COR-L47 (cell line): ENCODE measurements at places on chromosomes 11 and 22.
A peak's percentile ranks its signal among the peaks of the same experiment; 100 is the strongest.

- peak; percentile 12 for DNase-seq
Measured at GRCh38 chr22:36196254-36197064, 5.2 kb downstream of the APOL4 start.

DNA sequence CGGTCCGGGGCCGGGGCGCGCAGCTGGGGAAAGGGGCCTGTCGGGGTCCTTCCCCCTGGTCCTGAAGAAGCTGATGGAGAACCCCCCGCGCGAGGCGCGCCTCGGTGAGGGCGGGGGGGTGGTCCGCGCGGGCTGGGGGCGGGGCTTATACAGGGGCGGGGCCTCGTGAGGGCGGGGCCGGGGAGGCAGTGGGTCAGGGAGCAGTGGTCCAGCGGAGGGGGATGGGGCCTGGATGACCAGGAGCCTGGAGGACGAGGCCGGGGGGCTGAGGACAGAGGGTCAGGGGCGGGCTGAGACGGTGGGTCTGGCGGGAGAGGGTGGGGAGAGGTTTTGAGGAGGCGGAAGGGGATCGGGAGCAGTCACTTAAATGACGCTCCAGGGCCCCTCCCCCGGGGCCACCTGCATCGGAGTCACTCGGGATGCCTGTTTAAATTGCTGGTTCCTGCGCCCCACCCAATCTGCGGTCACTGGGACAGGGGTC, 396 bp downstream of the TEF start:
- peak; percentile 54 for DNase-seq

- DNase-seq, result no peak
Measured at GRCh38 chr22:45696227-45696626, 24.6 kb downstream of the ATXN10 start.

GRCh38 chr11:46976182-46976854, 39.8 kb downstream of the CSTPP1 start:
- DNase-seq, result no peak

GRCh38 chr22:42468841-42469240, 36.6 kb upstream of the NFAM1 start:
- no peak for DNase-seq

- DNase-seq, result no peak
Measured at GRCh38 chr11:11335043-11335442, 18.0 kb downstream of the CSNK2A3 start.

DNA sequence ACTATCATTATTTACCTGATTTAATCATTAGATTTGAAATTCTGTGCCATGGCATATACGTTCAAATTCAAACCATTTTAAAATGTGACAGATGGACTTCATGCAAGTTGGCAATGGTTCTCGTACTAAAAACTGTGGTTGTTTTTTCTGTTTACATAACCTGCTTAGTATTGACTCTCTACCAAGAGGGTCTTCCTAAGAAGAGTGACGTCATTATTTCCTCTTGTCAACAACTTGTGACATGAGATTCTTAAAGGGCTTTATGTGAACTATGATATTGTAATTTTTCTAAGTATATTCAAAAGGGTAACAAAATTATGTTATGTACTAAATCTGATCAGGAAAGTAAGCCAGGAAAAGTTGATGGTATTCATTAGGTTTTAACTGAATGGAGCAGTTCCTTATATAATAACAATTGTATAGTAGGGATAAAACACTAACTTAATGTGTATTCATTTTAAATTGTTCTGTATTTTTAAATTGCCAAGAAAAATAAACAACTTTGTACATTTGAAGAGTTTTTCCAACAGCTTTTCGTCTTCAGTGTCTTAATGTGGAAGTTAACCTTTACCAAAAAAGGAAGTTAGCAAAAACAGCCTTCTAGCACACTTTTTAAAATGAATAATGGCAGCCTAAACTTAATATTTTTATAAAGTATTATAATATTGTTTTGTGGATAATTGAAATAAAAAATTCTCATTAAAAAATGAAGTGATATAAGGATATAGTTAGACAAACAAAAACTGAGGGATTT, 87.0 kb downstream of the GRK3 start:
- no peak for DNase-seq

DNA sequence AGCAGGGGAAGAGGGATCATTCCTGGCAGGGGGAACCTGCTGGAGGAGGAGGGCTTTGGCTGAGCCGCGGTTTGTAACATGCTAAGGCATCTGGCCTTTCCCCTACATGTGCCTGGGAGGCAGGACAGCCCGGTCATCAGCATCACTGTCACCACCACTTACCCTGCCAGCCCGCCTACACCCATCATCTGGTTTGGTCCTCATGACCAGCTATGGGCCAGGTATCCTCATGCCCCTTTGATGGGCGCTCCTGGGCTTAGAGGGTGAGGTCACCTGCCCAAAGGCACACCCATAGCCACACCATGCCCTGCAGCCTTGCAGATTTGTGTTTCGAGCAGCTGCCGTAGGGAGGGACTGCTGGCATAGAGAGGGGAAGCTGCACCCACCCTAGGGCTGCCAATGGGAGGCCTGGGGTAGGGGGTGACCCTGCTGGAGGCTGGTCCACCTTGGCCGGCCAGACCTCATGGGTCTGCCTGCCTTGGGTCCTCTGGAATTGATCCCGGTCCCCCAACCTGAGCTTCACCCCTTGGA, 2.6 kb downstream of the MRGPRF start:
- no peak for DNase-seq

- DNase-seq, result no peak
Measured at GRCh38 chr11:120067438-120068113, 70.3 kb downstream of the TRIM29 start.

GRCh38 chr22:23571486-23571885, 8.6 kb downstream of the IGLL1 start:
- no peak for DNase-seq

- DNase-seq, result no peak
Measured at GRCh38 chr11:35458846-35459245, 39.5 kb upstream of the SLC1A2 start.

DNA sequence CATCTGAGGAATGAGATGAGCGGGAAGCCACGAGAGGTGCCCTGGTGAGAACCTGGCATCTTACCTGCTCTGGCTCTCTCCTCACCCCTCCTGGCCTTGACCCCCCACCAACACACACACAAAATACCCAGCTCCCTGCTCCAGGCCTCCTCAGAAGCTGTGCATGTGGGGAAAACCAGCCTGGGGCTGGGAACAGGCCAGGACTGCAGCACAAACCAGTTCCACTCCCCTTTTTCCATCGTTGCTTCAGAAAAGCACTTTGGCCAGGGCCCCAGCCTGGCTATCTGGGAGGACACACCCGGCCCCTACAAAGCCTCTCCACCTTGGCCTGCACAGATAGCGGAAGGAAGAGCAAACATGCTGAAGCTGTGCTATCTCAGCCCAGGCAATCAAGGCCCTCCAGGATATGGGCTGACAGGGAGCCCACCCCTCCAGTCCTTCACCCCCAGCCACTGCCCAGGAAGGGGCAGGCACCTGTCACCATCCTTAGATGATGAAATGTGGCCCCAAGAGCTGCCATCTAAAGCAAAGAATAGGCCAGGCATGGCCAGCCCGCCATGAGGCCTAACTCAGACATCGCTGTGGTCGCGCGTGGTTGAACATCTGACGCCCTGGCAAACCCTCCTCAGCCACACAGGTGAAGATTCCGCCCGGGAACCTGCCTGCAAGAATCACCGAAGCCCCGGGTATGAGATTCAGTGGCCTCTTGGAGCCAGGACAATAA, 35.4 kb downstream of the PISD start:
- no peak for DNase-seq

DNA sequence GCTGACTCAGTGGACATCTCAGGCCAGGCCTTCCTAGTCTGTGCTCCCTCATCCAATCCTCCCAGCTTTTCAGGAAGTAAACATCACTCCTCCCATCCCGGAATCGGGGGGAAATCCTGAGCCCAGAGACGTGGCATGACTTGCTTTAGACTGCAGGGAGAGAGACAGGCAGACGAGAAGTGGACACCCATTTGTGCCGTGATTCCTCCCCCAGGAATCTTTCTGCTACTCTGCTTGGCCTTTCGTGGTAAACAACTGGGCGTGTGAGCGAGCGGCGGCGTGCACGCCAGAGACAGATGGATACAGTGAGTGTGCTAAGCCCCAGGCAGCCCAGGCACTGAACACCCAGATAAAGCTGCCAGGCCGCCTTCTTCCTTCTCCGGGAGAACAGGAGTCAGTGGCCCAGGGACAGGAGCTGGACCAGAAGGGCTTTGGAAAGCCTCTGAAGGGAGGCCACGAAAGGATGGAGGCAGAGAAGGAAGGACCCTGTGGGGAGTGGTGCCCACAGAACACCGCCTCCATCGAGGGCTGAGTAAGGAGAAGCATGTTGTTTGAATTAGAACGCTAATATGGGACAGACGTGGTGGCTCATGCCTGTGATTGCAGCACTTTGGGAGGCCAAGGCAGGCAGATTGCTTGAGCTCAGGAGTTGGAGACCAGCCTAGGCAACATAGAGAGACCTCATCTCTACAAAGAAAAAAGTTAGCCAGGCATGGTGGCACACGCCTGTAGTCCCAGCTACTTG, 53.0 kb upstream of the PRR5 start:
- no peak for DNase-seq

DNA sequence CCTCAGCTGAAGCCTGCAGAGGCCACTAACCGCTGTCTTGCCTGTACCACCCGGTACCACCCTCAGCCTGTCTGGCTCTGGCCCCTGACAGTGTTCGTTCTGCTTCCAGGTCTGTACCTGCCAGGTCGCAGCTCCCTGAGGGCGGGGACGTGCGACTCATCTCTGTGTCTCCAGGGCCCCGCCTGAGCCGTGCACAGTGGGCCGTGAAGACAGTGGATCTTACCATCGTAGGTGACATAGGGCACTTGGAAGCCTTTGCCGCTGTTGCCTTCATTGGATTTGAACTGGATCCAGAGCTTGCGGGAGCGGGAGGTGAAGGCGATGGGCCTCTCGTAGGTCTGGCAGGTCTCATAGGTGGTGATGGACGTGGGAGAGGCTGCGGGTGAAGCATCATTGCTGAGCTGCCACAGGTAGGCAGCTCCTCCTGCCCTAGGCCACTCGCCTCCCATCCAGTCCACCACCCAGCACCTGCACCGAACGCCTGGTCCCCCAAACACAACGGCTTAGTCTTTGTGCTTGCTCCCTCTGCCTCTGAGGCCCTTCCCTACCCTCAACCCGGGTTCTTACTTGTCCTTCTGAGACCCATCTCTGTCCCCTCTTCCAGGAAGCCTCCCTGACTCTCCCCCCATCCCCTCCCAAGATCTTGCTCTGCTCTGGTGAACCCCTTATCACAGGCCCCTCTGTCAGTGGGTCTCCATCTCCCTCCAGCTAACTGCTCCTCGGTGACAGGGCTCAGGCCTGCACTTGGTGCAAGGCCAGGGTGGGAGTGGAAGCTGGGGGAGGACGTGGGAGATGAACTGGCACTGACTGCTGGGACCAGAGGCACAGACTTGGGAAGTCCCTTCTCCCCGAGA, 21.1 kb upstream of the TTLL12 start:
- DNase-seq, result no peak

DNA sequence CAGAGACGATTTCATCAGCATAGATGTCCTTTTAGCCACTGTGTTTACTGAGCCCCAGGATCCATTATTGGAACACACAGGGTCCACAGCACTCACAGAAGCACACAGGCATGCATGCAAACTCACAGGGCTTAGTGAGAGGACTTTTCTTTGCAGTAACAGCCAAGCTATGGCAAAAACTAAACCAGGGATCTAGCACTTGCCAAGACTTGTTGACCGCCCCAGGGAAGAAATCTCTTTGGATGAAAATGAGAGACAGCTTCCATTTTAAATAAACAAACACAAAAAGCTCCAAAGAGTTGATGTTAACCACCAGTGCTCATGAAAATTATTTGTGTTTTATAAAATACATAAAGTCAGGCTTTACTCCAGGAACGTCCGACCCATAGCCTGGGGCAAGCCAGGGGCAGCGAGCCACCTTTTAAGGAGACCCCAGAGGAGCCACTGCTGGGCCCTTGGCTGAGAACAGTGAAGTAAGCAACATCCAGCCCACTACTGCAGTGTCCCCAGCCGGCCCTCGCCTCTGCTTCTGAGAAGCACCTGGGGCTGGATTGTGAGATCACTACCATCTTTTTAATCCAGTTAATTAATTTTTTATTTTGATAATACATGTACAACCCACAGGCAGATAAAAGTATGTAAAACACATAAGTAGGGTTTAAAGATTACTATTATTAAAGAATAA, 22.0 kb upstream of the TFIP11 start:
- no peak for DNase-seq

DNA sequence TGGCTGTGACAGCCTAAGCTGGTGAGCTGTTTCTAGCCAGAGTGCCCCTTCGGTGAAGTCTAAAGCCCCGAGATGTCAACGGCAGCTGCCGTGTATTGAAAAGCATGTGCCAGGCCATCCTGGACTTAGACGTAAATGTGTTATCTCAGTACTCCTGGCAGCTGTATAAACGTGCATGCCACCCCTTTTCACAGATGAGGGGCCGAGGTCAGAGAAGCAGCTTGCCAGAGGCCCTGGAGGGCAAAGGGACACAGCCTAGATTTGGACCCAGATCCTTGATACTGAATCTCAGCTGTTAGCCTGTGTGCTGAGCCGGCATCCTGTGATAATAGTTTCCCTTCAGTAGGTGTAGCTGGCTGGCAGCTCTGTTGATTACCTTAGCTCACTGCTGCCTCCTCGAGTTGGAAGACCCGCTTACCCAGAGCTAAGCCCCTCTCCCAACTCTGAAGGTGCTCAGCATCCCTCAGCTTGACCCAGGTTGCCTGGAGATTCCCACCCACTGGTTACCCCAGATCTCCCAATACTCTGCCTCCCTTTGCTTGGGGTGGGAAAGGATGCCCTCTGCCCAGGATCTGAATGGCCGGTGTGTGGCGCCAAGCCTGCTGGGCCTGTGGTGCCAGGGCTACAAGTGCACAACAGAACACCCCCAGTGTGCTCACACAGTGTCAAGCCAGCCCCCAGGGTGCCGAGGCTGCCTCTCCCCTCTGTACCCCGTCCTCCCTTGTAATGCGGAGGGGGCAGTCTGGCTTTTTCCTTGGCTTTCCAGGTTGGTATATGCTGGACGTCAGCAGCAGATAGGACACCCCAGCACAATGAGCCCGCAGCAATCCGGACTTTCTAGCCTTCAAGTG, 59.8 kb upstream of the WNT7B start:
- DNase-seq, result no peak

DNA sequence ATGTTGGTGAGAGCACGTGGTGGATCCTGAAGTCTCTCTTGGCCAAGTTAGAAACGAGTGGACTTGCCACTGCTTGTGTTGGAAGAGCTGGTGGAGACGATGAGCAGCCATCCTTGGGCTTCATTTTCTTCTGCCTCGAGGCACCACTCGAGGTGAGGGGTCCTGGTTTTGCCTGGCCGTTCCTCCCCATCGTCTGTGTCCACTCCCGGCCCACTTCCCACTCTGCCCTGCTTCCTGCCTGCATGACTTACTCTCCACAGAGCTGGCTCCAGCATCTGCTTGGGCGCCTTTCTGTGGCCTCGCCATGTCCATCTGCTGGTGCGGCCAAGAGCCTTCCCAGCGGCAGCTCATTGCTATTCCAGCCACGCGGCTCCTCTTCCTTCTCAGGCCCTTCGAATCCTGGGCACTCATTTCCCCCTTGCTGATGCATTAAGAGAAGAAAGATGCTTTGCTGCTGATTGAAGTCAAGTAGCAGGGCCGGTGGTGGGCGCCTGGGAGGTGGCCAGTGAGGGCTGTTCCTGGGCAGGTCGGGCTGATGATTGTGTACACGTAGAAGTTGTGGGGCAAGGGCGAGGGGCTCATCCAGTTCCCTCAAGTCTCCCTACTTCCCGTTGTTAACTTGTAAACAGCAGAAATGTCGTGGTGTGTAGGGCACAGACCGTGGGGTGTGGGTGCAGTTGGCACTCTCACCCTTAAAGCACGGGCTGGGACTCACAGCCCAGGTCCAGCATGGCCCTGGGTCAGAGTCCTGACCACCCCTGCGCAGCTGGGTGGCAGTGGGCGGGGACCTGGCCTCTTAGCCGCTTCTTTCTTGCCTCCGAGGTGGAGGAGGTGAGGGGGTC, 292.0 kb downstream of the TBC1D22A start:
- no peak for DNase-seq
